IPS DF 6.9 (cell line): ENCODE measurements at places on chromosomes 5 and 9.

- DNase-seq, result no peak
Measured at GRCh38 chr5:124665035-124665434, 81.4 kb downstream of the ZNF608 start.

DNA sequence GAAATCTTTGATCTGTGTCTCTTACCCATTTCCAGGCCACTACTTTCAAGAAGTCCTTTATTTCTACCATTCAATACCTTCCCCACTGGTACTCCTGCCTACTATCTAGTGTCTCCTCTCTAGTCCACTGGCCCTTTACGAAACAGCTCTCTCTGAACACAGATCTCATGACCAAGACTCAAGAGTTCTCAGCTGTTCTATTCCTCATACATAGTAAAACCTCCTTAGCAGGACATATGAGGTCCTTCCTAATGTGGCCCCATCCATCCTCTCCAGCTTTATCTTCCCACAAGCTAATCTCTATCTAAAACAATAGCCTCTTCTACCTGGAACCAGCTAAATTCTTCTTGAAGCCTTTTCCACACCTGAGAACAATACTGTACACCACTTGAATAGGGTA is 2.6 kb downstream of the TEX10 start:
- no peak for DNase-seq

DNA sequence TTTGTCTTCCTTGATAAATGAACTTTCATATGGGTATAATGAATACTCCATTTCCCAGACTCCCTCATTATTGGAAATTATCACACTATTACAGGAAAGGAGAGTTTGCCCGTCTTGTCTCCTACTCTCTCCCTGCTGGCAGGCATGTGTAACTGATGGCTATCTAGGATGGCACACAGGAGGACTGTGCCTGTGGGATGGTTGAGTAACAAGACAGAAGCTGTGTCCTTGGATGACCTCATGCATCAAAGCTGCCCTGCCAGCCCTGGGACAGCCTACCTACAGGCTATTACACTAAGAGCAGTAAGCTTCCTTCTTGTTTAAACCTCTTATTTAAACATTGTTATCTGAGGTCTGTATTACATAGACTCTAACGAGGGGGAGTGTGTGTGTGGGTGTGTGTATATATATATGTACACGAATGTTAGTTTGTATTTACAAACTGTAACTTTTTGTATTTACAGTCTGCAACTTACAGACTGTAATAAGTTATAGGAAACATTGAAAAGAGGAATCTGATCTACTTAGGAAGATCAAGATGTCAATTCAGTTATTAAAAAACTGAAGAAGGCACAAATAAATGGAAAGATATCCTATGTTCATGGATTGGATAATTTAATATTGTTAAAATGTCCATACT is 247.6 kb upstream of the ACO1 start:
- DNase-seq, result no peak

DNA sequence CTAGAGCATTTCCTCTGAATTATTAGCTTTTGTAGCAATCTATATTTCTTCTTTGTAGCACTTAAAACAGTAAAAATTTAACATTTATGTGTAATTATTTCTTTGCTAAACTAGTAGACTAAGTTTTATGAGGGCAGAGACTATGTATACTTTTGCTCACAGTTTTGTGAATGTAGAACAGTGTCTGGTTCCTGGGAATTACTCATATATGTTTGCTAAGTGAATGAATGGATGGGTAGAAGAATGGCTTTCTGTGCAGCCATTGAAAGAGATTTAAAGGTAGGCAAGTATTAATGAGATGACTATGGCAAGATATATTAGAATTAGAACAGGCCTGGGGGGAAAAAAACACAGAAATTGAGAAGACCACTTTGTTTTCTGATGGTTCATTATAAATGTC is 140.1 kb downstream of the PAM start:
- DNase-seq, result no peak

- no peak for DNase-seq
Measured at GRCh38 chr9:126516936-126517832, 96.5 kb upstream of the LMX1B start.

DNA sequence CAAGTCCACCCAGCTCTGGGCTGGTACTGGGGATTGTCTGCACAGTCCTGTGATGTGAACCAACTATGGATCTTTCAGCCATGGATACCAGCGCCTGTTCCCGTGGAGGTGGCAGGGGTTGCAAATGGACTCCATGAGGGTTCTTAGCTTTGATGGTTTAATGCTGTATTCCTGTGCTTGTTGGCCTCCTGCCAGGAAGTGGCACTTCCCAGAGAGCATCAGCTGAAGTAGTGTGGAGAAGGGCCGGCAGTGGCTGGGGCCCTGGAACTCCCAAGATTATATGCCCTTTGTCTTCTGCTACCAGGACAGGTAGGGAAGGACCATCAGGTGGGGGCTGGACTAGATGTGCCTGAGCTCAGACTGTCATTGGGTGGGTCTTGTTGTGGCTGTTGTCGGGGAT is 1104.8 kb upstream of the COX7C start:
- no peak for DNase-seq

- DNase-seq, result no peak
Measured at GRCh38 chr9:68947842-68948569, 65.9 kb downstream of the PRKACG start.

GRCh38 chr5:145598184-145598583 is 237.0 kb downstream of the PRELID2 start:
- DNase-seq, result no peak

GRCh38 chr9:131397100-131397790 is 3.4 kb downstream of the PRRC2B start:
- no peak for DNase-seq

DNA sequence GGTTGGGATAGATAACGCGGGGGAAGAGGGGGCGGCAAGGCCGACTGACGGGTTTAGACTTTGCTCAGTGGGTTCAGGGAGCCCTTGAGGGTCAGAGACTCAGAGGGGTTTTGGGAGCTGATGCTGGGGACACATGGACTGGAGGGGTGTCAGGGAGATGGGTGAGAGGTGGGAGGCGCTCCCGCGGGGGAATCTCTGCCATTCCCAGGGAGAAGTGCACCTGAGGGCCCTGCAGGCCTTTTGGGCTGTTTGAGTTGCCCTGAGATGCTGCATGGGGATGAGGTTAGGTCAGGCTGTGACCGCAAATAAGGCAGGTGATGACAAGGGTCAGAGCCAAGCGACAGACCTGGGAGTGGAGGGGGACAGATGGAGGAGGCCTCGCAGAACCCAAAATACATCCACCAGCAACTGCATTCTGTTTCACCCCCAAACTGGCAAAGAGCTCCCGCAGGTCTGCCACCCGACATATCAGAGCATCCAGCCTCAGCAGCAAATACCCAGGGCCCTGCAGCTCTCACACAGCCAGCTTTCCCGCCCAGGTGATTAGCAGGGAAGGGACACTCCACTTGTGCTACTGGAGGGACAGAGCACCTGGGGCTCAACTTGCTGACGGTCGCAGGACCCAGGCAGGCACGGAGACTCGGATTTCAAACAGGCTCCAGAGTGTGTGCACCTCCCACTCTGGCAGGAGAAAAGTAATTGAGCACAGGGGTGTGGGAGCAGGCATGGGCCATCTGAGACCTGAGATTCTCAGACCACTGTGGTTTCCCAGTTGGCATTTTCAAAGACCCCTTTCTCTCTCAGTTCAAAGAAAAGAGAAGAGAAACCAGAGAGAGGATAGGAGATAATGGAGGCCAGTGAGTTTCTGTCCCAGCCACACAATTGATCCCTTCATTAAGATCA is 26.4 kb downstream of the TMOD1 start:
- no peak for DNase-seq

GRCh38 chr5:81772488-81772887 is 21.6 kb upstream of the SSBP2 start:
- no peak for DNase-seq

GRCh38 chr9:91840469-91840868 is 109.6 kb downstream of the ROR2 start:
- DNase-seq, result no peak

DNA sequence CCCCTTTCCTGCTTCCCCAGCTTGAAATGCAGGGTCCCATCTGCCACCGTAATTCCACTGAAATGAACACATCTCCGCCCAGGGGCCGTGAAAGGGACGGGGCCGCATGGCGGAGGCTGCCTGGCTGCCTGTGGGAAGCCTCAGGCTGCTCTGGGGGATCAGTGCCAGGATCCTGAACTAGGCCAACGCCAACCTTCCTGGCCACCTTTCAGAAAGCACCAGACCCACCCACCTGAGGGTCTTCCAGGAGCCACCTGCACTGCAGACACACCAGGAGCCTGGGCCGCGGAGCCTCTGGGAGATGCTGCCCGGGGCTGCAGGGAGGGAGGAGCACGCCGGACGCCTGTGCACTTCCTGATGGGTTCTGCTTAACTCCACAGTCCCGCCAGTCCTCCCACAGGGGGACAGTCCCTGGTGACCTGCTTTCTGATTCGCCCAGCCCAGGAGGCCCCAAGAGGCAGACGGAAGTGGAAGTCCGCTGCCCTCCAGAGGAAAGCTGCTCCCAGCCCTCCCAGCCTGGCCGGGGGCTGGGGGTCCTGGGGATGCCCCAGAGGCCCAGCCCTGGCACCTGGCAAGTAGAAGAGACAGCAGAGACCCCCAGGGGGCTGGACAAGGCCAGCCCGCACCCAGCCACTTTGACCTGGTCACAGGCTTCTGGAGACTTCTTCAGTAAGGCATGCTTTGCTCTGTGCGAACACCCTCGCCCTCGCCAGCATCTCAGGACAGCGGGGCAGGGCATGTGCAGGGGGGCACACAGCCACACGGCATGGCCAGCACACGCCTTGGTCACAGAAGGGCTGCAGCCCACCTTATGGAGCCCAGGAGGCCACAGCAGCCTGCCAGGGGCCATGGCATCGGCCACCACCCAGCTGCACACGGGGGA is at the start of gene CARD9:
CARD9 (minus strand) TSS at position 370 of the 883 bp plus-strand sequence. CDS start 1,591 bp downstream, outside the sequence.
- no peak for DNase-seq

DNA sequence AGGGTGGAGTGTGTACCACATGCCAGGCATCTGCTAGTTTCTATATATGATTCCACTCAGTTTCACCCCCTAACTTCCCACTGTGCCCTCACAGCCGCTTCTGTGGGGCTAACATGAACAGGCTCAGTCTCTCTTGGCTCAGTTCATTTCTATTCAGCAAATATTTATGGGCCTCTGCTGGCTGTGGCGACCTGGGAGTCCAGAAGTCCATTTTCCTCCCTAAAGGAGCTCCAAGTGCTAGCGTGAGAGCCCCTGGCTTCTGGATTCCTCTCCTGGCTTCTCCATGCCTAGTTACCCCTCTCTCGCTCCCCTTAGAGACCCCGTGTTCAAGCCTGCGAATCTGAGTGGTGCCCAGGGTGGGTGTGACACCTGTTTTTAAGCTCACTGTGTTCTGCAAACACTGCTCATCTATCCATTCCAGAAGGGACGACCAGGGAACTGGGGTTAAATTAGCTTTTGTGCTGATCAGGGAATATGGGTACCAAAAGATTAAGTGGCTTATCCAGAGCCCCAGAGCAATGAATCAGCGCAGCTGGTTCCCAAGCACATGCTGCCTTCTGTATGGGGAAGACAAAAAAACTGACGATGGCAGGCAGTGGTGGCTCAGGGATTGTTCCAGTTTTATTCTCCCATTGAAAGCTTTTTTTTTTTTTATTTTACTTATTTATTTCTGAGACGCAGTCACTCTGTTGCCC is 57.6 kb downstream of the HMCN2 start:
- DNase-seq, result no peak

- DNase-seq, result no peak
Measured at GRCh38 chr5:84259283-84260045, 125.2 kb downstream of the EDIL3 start.

- DNase-seq, result no peak
Measured at GRCh38 chr9:133396952-133397351, 20.8 kb downstream of the STKLD1 start.

- DNase-seq, result no peak
Measured at GRCh38 chr9:127927201-127927987, 3.2 kb downstream of the PIP5KL1 start.

DNA sequence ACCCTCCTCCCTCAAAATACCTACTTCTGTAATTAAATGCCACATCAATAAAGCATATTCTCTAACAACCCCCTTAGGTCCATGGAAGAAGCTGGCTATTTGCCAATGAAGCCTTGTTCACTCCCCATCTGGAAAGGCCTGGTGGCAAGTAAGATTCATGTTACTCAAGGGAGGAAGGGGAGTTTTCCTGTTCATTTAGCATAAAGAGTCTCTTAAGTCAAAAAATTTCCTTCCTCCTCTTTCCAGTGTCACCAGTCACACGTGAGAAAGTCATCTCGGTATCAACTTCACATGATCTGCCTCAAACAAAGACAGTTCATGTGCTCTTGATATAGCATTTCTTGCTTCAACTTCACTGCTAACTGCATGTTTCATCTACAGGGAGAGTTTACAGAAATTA is 32.7 kb upstream of the RIC1 start:
- no peak for DNase-seq

DNA sequence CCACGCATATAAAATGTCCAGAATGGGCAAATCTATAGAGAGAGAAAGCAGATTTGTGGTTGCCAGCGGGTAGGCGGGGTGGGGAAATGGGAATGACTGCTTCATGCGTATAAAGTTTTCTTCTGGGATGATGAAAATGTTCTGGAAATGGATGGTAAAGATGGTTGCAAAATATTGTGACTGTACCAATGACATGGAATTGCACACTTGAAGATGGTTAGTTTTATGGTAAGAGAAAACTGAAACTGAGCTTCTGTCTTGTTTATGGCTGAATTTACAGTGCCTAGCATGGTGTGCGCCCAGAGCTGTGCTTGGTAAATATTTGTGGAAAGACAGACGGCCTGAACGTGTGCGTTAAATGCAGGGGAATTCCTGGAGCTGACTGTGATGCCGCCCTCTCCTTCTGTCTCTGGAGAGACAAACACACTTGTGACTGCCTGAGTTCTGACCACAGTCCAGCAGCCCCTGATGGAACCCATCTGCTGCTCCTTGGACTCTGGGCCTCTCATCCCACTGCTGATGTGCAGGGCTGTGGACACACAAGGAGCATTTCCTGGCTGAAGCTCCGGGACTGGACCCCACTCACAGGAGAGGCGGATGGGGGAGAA is 8.6 kb upstream of the PTGES start:
- no peak for DNase-seq

- no peak for DNase-seq
Measured at GRCh38 chr5:172315587-172316493, 32.3 kb upstream of the UBTD2 start.

GRCh38 chr5:168590666-168591065 is 11.5 kb upstream of the PANK3 start:
- no peak for DNase-seq

DNA sequence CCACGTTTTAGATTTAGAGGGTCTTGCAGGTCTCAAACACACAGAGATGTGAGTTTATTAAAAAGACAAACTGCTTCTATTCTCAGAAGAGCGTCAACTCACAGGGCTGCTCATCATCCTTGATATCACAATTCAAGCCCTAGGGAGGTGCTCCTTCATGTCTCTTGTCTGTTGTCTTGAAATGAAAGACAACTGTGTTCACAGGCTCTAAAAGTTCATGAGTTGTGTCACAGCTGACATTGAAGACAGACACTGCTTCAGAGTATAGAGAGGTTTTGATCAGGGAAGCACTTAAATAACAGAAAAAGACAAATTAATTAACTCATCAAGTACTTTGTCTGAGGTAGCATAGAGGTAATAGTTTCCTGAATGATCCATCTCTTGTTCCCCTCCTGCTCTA is 1917.6 kb upstream of the WWC1 start:
- DNase-seq, result no peak

- DNase-seq, result no peak
Measured at GRCh38 chr9:124394167-124394566, 21.1 kb downstream of the PSMB7 start.

- DNase-seq, result no peak
Measured at GRCh38 chr9:102273952-102274351, 535.5 kb upstream of the GRIN3A start.
